Stimulated activated CD8-positive, alpha-beta memory T cell treated with anti-CD3 and anti-CD28 coated beads, Interleukin-7, amount 100 ng/mL, for 24 hours (primary cell): ENCODE measurements at places on chromosomes 4 and X.
A peak's percentile ranks its signal among the peaks of the same experiment; 100 is the strongest.

DNA sequence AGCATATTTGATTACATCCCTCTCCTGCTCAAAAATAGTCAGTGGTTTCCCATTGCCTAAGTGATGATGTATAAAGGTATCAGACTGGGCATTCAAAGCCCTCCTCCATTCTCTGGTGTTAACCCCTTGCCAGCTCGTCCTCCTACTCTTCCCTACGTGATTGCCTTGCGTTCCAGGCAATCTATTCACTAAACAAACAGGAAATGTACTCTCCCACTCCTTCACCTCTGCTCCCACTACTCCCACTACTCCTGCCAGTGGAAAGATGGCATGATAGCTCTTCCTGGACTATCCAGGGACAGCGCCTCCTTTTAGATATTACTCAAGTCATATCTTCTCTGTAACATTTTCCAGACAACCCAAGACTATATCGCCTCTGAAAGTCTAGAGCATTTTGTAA, 5.8 kb downstream of the DGAT2L6 start:
- no peak for DNase-seq

DNA sequence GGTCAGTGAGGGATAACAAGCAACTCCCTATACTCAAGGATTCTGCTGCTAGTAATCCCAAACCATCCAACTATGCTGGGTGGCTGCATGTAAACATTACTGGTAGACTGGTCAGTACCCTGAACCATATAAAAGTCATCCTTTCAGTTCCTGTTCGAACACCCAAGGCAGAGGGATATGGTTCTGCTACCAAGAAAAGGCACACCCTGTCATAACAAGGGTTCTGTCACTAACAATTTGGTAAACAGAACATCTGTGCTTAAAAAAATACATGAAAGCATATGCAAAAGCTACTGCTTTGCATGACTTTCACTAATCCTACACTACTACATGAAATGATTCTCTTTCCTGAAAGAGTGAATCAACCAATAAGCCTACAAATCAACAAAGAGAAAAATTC, 76.8 kb upstream of the MCF2 start:
- no peak for DNase-seq

- DNase-seq: no peak
Measured at GRCh38 chr4:13511101-13511500, 27.0 kb upstream of the RAB28 start.

DNA sequence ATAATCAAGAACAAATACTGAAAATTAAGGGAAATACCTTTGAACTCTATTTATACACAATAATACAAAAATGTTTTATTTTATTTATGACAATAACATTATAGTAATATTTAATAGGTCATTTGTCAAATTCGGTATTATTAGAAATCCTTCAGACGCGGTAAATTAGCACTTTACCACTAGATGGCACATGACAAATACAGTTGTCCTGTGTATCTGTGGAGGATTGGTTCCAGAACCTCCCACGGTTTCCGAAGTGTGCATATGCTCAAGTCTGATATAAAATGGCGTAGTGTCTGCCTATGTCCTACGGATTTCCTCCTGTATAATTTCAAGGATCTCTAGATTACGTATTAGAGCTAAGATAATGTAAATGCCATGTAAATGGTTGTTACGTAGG, 8.1 kb upstream of the LINC00632 start:
- DNase-seq: no peak

- DNase-seq: no peak
Measured at GRCh38 chr4:52251864-52252263, 200.8 kb downstream of the SPATA18 start.

DNA sequence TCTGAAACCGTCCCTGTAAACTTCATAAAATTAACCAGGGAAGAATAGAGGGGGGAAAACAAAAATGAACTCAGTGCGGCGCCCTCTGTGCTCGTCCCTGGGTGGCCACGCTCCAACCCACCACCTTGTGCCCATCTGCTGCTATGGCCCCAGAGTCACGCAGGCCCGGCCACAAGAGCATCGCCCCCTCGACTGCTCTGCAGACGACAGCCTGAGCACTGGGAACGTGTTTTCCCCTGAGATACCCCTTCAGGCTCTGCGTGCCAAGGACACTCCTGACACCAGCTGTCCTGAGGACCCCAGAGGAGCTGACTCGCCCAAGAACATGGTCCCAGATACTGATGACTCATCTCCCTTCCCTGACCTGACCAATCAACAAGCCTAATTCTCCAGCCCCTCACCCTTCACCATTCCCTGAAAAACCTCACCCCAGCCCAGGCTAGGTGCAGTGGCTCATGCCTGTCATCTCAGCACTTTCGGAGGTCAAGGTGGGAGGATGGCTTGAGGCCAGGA, 64.1 kb upstream of the GPR78 start:
- DNase-seq: no peak

GRCh38 chr4:144754562-144755410, 108.8 kb downstream of the HHIP start:
- no peak for DNase-seq

GRCh38 chr4:74377714-74378113, 12.8 kb downstream of the EREG start:
- DNase-seq: no peak

- DNase-seq: no peak
Measured at GRCh38 chr4:155099231-155099630, 109.2 kb upstream of the NPY2R start.

DNA sequence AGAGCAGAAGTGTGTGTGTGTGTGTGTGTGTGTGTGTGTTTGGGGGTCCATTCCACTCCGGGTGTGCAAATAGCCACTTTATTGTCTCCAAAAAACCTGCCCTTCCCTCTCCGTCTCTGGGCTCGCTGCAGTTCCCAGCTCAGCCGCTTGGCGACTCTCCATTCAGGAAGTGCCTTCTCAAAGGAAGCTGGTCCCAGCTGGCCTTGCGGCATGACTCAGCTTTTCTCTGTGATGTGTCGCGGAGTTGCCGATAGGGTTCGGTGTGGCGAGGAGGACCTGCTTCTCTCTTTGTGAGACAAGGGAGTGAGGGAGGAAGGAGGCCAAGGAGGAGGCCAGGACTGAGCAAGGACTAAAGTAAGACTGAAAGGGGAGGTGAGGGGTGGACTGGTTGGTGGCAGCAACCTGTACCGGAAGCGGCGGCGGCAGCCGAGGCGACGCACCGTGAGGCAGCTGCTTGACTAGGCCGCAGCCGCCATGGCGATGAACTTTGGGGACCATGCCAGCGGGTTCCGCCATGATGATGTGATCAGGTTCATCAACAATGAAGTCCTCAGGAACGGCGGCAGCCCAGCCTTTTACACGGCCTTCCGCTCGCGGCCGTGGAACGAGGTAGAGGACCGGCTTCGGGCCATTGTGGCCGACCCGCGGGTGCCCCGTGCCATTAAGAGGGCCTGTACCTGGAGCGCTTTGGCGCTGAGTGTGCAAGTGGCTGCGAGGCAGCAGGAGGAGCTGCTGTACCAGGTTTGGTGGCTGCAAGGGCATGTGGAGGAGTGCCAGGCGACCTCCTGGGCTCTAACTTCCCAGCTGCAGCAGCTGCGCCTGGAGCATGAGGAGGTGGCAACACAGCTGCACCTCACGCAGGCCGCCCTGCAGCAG, at the start of gene TEX13C:
Gene TEX13C (plus strand): TSS at position 226 of the 876 bp plus-strand sequence. CDS start 249 bp downstream, at position 475.
- no peak for DNase-seq

- DNase-seq: no peak
Measured at GRCh38 chrX:44470816-44471215, 71.8 kb downstream of the FUNDC1 start.

DNA sequence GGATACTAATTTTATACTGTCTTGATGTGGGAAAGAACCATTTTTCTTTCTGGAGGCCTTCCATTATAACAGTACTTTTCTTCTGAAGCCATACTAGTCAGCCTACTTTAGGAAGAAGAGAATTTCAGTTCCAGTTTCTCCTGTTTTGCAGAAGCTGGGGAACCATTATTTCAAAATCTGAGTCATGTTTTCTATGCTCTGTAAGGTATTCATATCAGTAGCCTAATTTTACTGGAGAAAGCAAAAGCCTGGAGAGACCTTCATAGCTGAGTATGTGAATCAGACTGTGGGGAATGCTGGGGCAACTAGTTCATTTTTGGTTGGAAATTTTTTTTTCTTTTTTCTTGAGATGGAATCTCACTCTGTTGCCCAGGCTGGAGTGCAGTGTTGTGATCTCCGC, 22.4 kb downstream of the AFF1 start:
- DNase-seq: no peak

DNA sequence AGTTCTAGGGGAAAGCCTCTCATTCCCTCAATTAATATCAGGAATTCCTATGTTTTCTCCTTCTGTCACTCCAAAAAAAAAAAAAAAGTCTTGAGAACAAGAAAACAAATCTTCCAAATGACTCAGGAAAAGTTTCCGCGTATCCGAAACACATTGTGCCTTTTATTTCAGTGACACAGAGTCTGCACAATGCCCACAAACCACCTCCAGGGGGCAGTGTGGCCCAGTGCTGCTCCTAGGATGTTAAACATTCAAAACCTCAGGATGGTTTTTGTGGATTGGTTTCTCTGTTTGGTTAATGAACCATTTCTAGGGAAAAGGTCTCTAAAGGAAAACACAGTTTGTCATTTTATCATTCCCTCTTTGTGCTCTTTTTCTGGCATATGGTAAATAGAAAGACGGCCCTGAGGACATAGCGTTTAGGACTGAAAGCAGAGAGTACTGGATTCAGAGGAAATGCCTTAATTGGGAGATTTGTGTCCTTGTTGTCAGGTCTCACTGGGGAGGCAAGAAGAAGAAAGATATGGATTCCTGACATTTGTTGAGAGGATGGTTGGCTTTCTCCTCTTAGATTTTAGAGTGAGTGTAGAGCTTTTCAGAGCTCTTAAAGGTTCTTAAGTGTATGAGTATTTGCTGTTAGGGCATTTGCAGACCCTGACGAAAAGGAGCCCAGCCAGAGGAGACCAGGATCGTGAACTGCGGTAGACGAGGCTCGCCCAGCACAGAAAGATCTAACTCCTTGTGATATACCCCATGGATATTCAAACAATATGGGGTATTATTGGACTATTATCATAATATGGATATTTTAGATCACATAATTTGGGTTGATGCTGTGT, 65.7 kb upstream of the MAP9 start:
- peak; percentile 22 for DNase-seq

- no peak for DNase-seq
Measured at GRCh38 chrX:24175276-24175675, 25.7 kb downstream of the ZFX start.

DNA sequence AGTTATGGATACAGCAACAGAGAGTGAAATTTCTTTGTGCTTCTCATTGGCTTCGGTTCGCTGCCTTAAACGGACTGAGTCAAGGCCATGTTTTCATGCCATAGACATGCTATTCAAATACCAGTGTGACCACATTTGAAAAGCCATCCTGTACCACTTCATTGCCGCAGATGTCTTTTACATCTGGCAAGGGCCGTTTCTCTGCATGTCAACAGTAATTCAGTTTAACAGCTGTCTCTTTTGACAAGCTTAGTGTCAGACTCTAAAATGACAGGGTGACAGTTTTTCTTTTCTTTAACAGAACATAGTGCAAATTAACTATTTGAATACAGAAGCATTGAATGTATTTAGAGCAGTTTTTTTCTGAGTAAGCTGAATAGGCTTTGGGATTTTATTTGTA, 362.2 kb upstream of the POU3F4 start:
- no peak for DNase-seq

GRCh38 chrX:115093191-115093590, 75.8 kb upstream of the IL13RA2 start:
- DNase-seq: no peak

DNA sequence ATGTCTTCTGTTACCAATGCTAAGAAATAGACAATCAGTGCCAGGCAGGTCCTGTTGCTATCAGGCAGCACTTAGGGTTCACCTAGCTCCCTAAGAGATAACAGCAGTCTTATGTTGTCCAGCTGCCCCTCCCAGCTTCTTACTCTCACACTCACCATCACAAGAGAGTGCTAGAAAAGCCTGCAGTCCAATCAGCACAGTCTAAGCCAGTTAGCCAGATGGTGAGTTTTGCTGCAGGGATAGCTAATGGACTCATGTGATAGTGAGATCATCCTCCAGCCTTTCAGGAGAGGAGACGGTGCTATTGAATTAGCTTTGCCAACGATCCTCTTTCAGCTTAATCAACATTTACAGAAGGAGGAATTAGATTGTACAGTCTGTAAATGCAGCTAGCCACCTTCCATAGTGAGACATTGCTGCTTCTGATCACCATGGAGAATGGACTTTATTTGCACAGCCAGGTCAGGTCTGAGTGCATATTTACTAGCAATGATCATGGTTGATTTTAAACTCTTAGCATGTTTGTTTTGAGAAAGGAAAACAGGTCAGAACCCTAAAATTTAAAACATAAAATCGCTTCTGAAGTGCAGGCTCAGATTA, 438.3 kb downstream of the CENPC start:
- no peak for DNase-seq

DNA sequence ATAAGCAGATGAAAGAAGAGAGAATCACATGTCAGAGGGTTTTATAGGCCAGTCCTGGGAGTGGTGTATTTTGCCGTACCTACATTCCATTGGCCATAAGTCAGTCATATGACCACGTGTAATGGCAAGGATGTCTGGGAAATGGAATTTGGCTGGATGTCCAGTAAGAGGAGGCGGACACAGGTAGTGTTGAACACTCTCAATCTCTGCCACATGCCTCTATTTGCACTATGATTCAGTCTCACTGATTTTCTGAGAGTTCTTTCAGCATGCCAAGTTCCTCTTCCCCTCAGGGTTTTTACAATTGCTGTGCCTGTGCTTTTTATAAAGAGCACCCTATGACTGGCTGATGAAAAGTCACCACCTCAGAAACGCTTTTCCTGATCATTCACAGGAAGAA, 164.2 kb upstream of the GPR101 start:
- no peak for DNase-seq

GRCh38 chr4:107853444-107854355, 29.0 kb downstream of the SGMS2 start:
- DNase-seq: no peak

GRCh38 chrX:19747652-19748610, 139.5 kb downstream of the SH3KBP1 start:
- peak; percentile 30 for DNase-seq

DNA sequence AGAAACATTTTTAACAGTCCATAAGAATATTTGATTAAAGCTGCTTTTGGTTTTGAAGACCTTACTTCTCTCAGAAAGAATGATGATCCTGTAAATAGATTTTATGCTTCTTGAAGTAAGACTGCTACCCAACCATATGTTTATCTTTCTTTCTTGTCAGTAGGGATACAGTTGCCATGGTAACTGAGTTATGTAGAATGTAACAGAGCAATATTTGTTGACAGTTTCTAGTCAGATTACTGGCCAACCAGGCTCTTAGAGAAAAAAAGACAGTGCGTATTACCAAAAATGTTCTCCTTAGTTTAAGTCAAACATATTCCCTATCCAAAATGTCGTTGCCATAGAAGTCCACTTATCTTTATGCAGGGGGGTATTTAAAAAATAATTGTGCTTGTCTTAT, 456.8 kb downstream of the PRR32 start:
- DNase-seq: no peak

DNA sequence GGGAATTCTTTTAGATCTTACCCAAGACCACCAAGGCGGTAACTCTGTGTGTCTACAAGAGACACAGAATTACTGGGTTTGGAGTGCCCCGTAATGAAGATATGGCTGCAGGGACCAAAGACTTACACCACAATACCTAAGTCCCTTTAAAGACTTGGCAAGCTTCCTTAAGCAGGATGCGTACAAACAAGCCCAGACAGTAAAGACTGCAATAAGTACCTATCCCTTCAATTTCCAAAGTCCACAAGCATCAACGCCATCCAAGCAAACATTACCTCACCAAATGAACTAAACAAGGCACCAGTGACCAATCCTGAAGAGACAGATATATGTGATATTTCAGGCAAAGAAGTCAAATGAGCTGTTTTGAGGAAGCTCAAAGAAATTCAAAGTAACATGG, 42.3 kb upstream of the RNF128 start:
- no peak for DNase-seq
